ENCODE measurements at places on chromosomes 2 and 18.

GRCh38 chr2:41579806-41580205 is 468.0 kb upstream of the PKDCC start:
- DNase-seq = no peak

- no peak for DNase-seq
Observed at GRCh38 chr2:231244382-231245248, 46.2 kb downstream of the ARMC9 start.

DNA sequence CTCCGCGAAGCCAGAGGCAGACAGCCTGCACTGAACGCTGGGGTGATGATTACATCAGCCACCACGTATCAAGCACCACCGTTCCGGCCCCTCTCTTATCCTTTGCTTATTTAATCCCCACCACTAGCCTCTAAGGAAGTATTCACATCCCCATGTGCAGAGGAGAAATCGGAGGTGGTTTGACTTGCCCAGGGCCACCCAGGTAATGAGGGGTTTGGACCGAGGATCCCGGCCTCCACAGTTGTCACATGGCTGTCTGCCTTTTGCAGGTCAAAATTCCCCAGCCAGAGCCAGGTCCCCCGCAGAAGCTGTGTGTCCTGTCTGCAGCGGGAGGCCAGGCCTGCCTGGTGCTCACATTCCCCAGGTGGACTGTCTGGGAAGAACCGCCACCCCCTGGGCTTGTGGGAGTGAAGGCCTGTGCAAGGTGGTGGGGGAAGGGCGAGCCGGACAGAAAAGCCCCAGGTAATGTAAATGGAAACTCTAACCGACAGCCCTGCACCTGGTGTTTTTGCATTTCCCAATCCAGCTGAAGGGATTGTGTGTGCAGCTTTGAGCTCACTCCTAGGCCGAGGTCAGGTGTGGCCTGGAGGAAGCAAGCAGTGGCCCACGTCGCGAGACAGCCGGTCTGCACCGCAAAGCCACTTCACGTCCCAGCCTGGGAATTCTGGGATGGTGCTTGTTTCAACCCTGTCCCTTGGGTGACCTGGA is 108.5 kb upstream of the ID2 start:
- no peak for DNase-seq

DNA sequence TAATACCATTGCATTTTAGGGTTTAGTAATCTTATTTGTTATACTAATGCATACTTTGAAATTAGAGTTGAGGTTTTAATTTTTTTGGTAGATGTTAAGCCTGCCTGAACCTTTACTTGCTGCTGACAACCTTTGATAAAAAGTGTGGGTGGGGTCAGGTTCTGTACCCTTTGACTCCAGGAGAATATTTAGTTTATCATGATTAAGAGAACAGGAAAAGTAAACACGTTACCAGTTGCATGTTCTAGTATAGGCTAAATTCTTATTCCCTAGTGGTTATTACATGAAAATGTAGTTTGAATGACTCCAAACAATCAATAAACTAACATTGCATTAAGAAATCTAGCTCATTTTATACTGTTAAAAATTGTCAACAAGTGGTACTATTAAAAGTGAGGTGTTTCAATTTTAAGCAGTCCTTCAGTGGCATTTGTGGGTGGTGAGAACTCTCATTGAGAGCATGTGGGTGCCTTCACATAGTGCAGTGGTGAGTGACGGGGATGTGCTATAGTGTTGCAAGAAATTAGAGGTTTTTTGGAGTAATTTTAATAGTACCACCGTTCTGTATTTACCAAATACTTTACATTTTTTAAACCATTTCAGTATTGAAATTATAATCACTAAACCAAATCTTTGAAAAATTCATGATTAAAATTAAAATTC is 29.9 kb downstream of the PHLPP1 start:
- DNase-seq = no peak

- no peak for DNase-seq
Observed at GRCh38 chr18:1296237-1296636, 391.6 kb downstream of the ADCYAP1 start.

DNA sequence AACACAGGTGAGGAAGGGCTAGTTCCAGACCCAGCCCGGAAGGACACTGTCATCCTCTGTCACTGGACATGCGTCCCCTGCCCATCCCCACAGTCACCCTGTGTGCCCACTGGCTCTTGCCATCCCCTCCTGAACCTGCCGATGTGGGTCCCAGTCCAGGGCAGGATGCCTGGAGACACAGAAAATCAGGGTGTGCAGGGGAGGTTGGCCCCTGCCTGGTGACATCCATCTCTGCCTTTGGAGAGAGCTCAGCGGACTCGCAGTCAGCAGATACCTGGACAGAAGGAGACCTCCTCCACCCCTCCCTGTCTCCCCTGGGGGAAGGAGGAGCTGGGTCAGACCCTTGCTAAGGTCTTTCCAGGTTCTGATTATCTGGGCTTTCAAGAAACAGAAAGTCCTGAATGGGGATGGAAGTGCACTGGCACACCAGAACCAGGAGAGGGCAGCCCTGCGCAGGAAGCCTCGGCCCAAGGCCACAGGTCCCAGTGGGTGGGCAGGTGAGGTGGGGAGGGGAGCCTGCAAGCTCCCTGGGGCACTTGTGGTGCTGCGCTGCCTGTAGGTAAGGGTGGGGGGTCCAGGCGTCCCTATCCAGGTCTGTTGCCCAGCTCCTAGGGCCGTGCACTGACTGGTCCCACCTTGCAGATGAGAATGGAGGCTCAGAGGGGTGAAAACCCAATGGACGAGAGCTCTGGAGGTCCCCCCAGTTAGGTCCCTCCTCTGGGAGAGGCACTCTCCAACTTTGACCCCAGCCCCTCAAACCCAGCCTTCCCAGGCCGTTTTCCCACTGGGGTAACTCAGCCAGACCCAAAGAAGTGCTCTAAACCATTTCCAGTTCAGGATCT is 9.7 kb upstream of the OTOS start:
- DNase-seq = no peak

GRCh38 chr2:58720770-58721697 is 479.9 kb upstream of the FANCL start:
- no peak for DNase-seq

DNA sequence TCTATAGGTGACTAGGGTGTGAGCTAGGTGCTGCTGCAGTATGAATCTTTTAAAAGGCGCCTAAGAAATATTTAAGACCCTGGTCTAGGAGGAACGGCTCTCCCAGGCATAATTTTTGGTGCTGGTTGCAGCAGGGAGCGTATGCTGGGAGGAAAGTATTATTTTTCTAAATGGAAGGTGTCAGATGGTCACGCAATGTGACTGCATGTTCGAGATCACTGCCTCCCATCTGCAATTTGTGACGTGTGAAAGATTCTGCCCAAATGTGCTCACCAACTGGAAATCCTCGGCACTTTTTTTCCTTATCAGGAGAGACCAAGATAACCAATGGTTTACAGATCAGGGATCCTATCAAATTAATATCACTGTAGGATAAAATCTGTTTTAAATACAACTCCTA is 95.6 kb upstream of the KLHL14 start:
- DNase-seq = no peak

- no peak for DNase-seq
Observed at GRCh38 chr2:116733699-116734098, 1080.8 kb upstream of the DDX18 start.

DNA sequence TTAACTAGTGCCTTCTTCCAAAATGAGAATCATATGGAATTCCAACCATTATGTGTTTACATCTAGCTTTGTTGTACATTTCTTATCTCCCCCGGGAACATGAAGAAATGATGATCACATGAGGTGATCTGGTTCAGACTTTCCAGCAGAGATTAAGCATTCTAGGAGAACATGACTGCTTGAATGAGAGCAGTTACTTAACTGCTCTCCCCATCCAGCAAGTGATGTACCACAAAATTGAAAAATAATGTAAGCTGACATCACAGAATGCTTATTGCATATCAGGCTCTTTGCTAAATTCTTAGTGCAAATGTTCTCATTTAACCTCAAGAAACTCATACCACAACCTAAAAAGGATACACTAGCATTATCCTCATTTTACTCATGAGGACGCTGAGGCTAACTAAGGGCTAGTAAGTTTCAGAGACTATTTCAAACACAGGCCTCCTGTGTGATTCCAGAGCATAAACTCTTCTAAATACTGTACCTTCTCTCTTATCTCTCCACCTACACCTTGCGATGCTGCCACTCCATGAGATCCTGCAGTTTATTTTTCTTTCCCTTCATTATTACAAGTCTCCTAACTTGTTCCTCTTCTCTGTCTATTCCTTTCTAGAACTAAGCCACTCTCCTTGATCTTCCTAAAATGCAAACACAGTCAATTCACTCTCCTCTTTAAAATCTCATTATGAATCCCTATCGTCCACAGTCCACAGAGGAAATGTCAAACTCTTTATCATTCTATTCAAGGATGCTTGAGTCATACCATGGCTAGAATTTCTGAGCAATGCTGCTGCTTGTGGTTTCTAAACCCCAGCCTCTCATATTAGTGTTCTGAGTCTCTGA is 1224.8 kb upstream of the ZEB2 start:
- DNase-seq = no peak

DNA sequence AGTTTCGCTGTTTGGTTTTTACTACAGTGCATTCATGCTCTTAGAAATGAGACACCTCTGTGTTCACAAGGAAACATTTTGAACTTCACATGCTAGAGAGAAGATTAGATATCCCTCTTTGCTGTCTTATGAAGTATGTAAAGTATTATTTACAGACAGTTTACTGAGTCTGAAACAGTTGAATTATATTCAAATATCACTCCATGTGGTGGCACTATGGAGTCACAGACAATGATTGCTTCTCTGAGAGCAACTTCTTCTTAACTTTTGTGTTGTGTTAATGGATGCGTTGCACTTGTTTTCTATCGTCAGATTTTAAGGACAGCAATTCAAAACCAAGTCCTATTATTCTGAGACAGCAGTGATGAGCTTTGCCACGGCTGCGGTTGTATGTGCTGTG is 823.6 kb downstream of the GALR1 start:
- no peak for DNase-seq

GRCh38 chr2:100580367-100581276 is 17.8 kb downstream of the PDCL3 start:
- DNase-seq = peak; percentile 50

- no peak for DNase-seq
Observed at GRCh38 chr2:54936766-54937165, 113.5 kb downstream of the RTN4 start.

GRCh38 chr18:6355789-6356589 is 58.7 kb downstream of the L3MBTL4 start:
- no peak for DNase-seq
